Left renal cortex interstitium (tissue), 4 donors: ENCODE measurements at places on chromosomes 11 and 22.

DNA sequence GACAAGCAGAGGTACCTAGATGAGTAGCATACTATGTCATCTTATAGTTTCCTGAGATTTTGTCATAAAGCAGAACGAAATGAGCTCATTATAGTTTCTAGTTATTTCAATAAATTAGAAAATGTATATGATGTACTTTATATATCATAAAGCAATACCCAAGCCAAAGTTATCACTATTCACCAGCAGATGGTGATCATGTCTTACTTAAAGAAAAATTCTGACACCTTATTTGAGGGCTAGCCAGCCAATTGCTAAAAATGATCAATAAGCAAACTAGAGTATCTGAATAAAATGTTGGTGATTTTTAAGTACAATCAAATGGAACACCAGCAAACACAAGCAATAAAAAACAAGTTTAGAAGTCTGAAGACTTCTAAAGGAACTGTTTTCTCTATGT lies 44.1 kb downstream of the RSF1 start:
- DNase-seq, result no peak

DNA sequence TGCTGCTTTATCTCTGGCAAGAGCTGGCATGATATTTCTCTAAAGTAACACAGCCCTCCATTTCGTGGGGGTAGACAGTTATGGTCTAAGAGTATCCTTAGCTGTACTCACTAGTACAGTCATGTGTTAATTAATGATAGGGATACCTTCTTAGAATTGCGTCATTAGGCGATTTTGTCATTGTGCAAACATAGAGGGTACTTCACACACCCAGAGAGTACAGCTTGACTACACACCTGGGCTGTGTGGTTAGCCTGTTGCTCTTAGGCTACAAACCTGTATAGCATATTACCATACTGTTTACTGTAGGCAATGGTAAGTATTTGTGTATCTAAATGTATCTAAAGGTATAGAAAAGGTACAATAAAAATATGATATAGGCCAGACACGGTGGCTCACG lies 17.0 kb downstream of the XRCC6 start:
- no peak for DNase-seq

DNA sequence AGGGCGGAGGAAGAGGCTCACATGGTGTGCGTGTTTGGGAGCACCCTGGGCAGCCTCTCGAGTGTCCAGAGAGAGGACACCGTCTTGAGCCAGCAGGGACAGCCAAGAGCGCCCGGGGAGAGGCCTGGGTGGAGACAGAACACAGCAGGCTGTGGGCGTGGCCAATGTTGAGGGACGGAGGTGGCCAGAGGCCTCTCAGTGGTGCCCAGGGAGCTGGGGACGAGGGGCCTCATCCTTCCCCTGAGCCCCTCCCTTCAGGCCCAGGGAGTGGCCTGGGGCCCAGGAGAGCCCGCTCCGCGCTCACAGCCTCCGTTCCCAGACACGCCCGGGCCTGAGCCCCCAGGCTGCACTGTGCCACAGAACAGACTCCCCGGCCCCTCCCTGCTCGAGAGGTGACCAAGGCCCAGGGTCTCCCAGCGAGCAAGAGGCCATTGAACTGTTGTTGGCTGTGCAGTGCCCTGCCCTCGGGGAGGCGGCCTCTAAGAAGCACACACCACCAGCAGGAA lies 48.4 kb downstream of the CDKN1C start:
- DNase-seq, result peak; percentile 67

DNA sequence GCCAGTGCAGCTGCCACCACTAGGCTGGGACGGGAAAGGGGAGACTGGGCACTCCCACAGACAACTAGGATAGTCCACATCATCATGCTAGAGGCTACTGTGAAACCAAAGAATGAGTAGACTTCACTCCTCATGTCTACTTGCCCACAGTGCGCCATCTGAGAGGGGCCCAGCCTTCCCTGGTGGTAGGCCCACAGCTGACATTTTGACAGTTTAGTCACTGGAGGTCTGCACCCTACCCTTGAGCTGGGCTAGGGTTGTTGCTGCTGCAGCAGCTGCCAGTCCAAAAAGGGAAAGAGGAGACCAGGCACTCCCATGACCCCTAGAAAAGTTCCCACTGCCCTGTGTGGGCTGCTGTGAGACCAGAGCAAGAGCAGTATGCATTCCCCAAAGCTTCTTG lies 141.2 kb downstream of the DLG2 start:
- DNase-seq, result no peak

- no peak for DNase-seq
Observed at GRCh38 chr11:120228794-120229384, 11.1 kb upstream of the POU2F3 start.

DNA sequence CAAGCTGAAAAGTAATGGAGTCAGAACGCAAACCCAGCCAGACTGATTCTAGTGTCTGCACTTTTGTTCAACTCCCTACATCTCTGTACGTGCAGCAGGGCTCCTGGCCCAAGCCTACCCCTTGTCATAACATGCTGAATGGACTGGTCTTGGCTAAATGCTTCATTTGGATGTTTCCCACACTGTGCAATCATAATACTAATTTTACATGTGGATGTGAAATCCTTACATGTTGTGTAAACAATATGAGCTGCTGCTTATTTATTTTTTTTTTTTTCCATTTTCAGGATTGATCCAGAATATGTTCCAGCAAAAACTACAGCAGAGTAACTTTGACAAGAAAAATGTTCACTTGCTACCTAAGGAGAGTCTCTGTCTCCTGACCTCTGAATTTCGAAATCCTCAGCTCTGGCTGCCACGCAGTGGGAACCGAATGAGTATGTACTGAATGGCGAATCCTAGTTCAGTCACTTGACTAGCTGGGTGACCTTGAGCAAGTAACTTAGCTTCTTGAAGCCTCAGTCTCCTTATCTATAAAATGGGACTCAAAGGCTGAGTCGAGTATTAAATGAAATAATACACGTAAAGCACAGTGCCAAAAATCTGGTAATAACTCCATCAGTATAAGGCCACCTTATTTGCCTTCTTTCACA lies 133.4 kb downstream of the EHF start:
- DNase-seq, result no peak
